ENCODE measurements at places on chromosomes 5 and 9.
A peak's percentile ranks its signal among the peaks of the same experiment; 100 is the strongest.

GRCh38 chr5:133610489-133611356 is 1.6 kb downstream of the FSTL4 start:
- DNase-seq, result no peak

DNA sequence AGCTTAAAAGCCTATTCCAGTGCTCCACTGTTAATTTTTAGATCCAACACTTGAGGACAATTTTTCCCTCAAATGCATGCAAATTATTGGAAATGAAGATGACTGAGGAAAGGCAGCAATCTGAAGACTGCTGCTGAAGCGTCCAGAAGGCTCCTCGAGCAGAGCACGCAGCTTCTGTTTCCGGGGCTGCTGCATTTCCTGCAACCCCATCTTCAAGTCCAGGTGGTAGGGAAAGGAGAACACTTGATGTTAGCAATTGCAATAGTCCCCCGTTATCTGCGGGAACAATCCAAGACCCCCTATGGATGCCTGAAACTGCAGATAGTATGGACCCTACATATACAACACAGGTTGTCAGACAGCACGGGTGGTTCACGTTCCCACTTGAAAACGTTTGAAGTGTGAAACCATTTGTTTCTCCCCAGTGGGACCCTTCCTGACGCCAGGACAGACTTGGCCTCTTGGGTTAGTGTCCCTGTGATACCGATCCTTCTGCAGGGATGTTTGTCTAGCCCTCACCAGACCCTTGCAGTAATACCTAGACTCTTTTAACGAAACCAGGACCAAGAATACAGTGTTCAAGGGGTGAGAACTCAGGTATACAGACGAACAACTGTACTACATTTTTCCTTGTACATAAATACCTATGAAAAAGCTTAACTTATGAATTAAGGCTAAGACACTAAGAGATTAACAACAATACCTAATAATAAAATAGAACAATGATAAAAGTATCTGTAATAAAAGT is 152.3 kb downstream of the HSD17B3 start:
- DNase-seq, result no peak

- no peak for DNase-seq
Measured at GRCh38 chr9:105198023-105198422, 46.4 kb upstream of the SLC44A1 start.

DNA sequence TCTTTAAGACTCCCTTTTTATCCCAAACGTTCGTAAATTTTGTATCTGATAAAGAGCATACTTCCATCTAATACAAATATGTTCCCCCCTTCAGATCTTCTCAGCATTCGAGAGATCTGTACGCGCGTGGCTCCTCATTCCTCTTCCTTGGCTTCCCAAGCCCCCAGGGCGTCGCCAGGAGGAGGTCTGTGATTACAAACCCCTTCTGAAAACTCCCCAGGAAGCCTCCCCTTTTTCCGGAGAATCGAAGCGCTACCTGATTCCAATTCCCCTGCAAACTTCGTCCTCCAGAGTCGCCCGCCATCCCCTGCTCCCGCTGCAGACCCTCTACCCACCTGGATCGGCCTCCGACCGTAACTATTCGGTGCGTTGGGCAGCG is 19.9 kb downstream of the CDKN2A start:
- DNase-seq, result peak; percentile 62

DNA sequence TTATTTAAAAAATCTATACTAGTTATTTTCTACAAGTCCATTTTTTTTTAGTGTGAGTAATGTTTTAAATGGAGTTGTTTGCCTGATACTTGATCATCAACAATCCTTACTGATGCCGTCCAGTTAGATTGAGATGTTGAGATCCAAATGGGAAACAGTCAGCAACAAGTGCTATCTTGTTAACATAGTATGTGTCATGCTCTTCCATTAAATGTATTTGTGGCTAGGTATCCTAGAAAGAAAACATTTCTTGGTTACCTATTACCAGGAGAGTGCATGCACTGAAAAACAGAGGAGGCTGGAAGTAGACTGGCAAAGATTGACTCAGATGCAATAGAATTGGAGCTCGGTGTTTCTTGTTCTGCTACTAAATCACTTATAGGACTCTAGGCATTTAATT is 123.4 kb upstream of the MAN2A1 start:
- no peak for DNase-seq

- no peak for DNase-seq
Measured at GRCh38 chr9:111805830-111806241, 11.1 kb upstream of the SHOC1 start.

GRCh38 chr5:153080940-153081339 is 409.5 kb upstream of the GRIA1 start:
- DNase-seq, result no peak

DNA sequence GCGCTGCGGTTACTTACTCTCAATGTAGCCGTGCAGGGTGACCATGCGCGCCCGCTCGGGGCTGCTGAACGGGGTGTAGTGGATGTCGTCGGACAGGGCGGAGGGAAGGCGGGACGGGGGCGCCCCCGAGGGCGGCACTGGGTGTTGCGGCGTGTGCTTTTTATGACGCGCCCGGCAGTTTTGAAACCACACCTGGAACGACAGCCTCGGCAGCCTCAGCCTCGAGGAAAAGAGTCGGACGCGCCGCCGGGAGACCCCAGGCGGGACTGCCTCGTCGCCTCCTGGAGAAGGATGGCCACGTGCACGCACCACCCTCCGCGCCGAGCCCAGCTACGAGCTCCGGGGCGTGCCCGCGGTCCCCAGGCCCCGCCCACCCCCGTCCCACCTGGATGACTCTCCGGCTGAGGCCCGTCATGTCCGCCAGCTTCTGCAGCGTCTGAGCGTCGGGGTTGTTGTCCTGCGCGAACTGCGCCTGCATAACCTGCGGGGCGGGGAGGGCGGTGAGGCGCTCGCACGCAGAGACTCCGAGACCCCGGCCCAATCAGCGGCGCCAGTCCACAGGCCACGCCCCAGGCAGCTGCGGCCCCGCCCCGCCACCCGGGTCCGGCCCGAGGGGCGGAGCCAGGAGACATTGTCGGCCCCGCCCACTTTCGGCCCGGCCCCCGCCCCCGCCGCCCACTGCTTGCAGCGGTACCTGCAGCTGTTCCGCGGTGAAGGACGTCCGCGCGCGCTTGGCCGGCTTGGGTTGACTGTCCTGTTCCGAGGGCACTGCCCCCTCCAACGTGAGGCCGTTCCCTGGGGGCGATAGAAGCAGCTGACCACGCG is 15.0 kb downstream of the LHX6 start:
- DNase-seq, result peak; percentile 63

GRCh38 chr5:180071531-180072255 is at the start of gene RNF130:
Gene RNF130, minus strand, starts transcription at chr5:180071759. Its CDS starts 57 bp downstream, at chr5:180071702.
- peak; percentile 96 for DNase-seq

DNA sequence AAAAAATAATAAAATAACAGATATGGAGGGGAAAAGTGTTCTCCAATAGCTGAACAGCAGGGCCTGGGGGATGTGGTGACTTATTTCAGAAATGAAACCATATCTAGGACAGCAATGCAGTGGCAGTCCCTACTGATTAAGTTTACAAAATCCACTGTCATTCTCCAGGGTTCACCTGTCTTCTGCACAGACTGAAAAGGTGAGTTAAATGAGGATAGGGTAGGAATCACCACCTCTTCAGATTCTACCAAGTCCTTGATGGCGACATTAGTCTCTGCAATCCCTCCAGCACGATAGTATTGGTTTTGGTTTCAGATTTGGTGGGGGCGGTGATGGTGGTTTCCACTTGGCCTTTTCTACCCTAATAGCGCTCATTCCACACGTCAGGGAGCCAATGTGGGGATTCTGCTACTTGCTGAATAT is 32.3 kb upstream of the NPM1 start:
- DNase-seq, result no peak

DNA sequence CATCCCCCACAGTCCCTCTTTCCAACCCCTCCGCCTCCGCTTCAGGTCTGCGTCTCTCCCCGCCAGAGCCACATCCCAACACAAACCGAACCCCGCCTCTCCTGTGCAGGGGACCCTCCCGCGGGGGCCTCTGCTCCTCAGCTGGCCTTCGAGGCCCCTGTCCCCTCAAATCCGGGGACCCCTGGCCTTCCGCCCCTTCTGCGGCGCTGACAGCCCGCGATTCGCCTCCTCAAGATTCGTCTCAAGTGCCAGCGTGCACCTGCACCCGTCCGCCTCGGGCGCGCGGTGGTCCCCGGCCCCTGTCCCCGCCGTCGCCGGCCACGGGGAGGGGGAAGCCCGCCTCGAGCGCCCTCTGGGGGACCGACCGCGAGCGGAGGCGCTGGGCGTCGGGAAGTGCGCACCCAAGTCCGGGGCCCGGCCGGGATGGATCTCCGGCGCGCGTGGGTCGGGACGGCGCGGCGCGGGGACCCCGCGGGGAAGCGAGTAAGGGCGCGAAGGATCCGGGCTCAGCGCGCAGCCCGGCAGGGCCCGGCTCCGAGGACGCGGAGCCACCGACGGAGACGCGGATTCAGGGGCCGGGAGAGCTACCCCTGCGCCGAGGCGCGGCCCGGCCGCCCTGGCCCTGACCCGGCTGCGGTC is 623 bp downstream of the FLT4 start:
- DNase-seq, result no peak

GRCh38 chr5:67187006-67187715 is 9.4 kb downstream of the CD180 start:
- DNase-seq, result peak; percentile 73

DNA sequence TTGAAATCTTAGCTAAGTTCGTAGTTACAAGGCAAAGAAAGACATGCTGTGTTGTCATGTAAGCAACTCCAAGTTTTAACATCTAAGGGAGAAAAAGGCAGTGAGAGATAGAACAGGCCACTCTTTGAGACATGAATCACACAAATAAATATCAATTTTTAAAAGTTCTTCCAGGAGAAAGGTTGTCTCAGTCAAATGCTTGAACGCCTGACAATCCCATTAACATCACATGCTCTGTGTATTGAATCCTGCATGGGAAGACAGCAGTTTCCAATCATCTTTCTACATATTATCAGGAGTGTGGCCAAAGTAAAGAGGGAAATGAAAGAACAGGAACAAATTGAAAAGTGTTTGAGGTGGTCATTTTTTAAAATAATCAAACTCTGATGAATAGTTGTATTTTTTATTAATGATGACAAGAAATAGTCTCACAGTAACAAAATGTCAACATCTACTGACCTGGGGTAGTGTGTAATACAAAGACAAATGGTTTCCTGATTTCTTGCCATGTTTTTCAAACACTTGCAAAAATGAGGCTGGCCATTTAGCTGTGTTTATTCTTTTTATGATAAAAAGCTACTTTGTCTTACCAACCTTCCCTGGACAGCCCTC is 6.4 kb upstream of the C6 start:
- no peak for DNase-seq

GRCh38 chr5:125202871-125203438 is 456.5 kb upstream of the ZNF608 start:
- DNase-seq, result no peak

DNA sequence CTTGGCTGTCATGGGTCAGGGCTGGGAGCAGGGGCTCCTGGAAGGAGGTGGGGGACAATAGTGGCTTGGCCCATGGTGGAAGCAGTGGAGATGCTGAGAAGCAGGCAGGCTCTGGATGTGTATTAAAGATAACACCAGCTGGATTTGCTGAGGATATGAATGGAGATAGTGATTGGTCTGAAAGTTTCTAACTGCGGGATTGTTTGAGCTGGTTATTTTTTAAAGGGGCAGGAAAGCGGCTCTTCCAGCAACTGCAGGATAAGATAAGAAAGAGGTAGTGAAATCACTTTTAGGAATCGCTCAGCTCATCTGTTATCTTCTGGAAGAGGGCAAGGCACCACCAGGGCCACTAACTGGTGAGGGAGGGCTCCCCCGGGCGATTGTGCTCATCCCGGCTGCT is 125.5 kb downstream of the TENT4A start:
- peak; percentile 5 for DNase-seq

DNA sequence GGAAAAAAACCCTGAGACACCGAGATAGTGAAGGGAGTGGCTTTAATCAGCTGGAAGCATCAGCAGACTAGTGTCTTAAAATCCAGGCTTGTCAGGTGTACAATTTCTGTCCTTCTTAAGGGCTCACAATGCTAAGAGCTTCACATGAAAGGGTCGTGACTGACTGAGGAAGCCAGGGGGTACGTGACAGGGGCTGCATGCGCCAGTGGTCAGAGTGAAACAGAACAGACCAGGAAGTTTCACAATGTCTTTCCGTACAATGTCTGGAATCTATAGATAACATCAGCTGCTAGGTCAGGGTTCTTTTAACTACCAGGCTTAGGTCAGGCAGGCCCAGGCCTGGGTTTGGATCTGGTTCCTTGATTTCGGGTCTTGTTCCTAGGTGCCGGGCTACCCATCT is 253.0 kb downstream of the CDH10 start:
- no peak for DNase-seq

DNA sequence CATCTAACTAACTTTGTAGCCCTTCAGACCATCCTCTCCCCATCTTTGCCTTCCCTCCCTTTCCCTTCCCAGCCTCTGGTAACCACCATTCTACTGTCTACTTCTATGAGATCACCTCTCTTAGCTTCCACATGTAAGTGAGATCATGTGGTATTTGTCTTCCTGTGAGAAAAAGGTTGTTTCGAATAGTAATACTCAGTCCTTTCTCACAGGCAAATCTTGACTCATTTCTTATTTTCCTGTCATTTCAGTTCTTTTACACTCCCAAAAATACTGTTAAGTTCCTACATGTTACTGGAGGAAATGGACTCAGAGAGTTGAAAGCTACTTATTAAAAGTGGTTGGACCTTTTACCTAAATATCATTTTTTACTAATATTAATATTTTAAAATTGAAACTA is 82.1 kb downstream of the SLF1 start:
- DNase-seq, result no peak

- DNase-seq, result no peak
Measured at GRCh38 chr9:99660191-99660636, 161.5 kb upstream of the NR4A3 start.

DNA sequence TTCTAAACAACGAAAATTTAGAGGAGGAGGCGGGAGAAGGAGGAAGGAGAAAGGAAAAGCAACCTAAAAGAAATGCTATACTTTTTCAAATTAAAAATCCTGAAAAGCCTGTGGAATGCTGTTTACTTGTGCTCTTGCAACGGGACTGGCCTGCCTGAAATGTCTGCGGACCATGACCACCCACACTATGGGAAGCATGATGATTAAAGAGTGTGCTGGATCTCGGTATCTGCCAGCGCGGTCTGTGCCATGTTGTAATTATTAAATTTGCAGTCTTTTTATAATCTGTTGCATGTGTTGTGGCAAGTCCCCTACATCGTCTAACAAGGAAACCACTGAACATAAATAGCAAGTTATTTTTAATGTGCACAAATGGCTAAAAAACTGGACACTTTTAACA is 111.4 kb downstream of the FANCC start:
- no peak for DNase-seq

- DNase-seq, result no peak
Measured at GRCh38 chr9:130731355-130731754, 37.8 kb downstream of the EXOSC2 start.
